ENCODE measurements at places on chromosomes 5 and 9.

DNA sequence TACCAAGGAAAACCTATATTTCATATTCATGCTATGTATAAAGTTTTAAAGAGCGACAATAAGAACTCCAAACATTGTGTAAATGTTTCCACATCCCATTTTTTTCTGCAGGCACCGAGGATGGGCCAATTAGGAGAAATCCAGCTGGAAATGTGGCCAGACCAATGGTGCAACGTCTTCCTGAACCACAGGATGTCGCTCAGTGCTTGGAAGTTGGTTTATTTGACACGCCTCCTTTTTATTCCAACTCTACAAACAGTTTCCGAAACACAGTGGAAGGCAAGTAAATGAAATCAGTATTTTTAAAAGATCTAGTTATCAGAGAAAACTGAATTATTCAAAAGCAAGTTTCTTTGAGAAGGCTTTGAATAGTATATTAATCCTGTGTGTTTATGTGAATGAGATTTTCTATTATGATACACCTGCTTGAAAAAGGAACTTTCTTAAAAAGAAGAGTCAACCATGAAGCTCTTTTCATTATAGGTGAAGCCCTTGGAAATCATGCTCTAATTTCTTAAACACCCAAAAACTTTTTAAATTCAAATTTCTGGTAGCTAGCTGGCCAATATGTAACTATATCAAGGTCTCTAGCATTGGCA is 9.1 kb downstream of the TYRP1 start:
- no peak for DNase-seq

DNA sequence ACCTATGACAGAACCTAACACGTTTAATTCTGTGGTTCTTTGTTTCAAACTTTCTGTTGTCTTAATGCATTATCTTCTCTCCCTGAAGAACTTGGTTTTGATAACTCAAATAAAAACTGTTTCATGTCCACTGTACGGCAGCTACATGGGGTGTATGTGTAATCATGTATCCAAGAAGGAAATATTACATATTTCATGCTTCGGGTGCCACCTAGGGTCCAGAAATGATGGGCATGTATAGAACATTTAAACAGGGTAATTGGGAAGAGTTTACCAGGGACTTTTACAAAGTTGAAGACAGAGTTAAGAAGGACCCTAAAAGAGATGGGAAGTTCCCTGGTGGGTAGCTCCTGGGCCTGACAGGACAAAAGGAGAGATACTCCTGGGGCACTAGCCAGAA is 291.3 kb downstream of the FBXL7 start:
- DNase-seq: no peak

DNA sequence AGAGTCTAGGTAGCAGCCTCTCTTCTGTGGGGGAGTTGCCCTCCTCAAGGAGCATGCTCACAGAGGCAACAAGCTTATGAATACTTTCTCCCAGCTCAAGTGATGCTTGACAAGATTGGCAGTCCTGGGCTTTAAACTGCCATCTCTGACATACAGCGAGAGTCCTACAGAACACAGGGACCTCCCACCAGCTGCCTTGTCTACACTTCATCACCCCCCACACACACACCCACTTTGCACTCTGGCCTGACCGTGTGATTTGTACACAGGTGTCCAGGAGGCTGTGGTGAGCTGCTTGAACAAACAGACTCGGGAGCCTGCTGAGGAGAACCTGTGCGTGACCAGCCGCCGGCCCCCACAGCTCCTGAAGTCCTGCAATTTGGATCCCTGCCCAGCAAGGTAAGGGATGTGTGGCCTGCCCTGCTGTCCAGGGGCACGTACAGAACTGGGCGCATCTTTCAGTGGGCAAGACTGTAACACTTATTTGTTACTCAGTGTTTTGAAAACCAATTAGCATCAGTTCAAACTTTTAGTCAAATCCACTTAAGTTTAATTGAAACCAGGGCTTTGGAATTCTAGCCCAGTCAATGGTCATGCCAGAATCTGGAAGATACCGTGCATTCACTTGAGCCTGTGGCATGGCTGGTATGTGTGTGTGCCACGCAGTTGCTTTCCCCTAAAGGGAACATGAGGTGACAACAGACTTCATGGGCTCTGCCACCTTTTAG is 247.5 kb downstream of the ADAMTSL1 start:
- no peak for DNase-seq

DNA sequence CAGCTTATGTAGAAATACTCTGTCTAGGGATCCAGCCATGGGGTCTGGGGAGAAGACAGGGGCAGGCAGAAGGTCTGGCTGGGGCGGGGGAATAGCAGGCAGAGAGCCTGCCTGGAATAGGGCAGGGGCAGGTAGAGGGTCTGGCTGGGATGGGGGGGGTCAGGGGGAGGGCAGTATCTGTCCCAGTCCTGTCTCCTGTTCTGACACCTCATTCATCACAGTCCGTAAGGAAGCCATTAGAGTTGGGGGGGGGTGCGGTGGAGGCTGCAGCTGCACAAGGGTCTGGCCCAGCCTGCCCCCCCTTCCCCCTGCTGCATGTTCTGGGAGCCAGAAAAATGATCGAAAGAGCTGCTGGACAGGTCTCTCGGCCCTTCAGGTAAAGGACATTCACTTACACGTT is 32.6 kb downstream of the CNTFR start:
- DNase-seq: no peak

DNA sequence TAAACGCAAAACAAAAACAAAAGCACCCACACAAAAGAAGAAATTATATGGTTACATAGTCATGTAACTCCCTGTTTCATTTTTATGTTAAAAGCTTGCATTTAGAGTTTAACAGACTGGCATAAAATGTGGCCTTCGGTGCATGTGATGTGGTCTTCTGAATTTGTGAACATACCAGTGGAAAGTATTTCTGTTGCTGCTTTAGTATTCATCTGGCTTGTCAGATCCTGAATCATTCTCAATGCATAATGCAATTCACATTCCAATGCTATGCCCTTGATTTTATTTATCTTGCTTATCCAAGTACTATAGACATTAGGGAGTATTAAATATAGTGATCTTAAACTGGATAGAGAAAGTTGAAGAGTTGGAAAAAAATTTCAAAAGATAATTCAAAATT is 740.2 kb upstream of the ZNF608 start:
- no peak for DNase-seq

DNA sequence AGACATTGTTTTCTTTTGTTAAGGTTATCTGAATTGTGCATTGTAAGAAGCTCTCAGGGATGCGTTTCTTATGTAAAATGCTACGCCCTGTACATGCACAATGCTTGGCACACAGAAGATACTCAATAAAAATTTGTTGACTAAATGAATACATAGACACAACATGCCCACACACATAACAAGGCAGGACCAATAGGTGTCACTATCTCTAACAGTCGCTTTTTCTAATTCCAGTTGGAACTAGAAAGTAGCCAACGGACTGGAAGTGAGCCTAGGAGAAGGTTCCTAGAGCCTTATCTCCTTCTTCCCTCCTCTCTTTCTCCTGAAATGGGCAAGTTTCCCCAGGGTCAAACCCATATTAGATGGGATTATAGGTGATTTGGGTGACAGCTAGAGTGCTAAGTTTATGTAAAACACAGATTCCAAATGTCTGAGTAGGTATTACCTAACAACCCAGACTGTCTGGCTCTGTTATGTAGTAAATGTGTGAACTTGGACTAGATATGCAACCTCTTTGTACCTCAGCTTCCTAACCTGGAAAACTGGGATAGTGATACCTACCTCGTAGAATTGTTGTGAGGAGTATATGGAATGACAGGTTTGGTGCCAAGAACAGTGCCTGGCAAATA is 603.0 kb downstream of the RAB3C start:
- DNase-seq: no peak

Data from ureter (tissue), 1 donor.